ENCODE measurements at places on chromosomes 7 and 10. TPM values are rescaled to one million over a fixed set of nuclear protein-coding genes. Genes with fewer than 3 reads are reported as not detected.

Gene PKD2L1
- total RNA-seq, result 0.13 TPM

Gene TLX1
- total RNA-seq, result not detected

Gene PIK3AP1
- 2.0 TPM for total RNA-seq

Gene ABCB4
- 0.42 TPM for total RNA-seq

Gene ZSCAN25
- 11.2 TPM for total RNA-seq
